ENCODE measurements at places on chromosomes 6 and 20.

GRCh38 chr6:146847426-146847825 is 248.7 kb downstream of the ADGB start:
- DNase-seq, result no peak

DNA sequence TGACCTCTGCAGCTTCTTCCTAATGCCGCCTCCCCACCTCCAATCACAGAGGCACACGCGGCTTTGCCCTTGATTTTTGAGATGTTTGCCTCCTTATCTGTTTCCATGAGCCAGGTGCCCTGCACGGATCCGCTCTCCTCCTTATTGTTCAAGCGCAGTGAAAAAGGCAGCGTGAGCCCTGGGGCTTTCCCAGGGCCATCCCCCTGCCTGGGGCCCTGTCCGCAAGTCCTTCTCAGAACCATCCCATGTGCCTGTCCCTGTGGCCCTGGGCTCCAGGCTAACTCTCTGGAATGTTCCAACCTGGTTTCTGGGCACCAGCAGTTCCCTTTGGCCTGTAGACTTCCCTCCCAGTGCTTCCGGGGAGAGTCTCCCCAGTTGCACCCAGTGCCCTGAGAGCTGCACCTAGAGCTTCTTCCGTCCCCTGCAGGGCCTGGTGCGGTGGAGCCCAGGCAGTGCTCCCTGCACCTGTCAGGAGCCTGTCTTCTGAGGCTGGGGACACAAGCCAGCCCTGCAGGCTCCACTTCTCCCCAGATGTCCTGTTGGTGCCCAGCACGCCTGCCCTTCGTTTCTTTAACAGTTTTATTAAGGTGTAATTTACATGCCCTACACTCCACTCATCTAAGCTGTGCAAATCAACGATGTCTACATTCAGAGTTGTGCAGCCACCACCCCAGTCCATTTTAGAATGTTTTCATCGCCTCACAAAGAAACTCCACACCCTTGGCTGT is 330.3 kb downstream of the CDH4 start:
- no peak for DNase-seq

DNA sequence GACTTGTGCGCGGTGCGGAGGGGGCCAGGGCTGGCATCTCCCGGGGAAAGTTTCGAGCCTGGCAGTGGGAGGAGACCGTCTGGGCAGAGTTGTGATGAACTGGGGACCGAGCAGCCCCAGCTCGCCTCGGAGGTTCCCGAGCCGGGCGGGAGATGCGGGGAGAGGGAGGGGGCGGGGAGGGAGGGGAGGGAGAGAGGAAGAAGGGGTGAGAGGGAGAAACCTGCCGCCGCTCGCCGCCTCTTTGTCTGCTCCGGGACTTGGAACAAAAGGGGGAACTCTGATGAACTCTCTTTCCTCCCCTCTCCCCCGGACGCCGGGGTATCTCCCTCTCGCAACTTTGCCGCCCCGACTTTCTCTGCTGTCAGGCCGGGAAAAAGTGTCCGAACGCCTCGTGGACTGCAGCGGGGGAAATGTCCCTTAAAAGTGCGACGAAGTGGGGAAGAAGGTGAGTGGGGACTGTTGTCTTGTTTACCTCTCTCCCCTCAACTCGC is 72.7 kb downstream of the SOX4 start:
- no peak for DNase-seq

DNA sequence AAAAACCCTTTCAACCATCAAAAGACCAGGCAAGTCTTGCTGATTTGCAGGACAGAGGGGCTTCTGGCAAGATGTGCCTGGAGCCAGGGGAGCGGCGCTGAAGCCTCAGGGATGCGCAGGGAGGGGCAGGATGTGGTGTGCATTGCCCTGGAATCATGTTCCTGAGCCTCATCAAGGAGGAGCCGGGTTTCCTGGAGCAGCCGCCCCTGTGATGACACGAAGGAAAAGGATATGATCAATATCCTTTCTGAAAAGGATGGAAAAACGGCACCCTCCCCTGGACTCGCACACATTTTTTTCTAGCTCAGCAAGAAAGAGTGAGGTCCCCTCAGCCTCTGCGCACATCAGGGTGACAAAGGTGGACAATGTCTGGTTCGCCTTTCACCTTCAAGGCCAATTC is 173.1 kb upstream of the SSTR4 start:
- DNase-seq, result no peak

GRCh38 chr6:154536255-154536654 is 25.8 kb upstream of the CNKSR3 start:
- no peak for DNase-seq

DNA sequence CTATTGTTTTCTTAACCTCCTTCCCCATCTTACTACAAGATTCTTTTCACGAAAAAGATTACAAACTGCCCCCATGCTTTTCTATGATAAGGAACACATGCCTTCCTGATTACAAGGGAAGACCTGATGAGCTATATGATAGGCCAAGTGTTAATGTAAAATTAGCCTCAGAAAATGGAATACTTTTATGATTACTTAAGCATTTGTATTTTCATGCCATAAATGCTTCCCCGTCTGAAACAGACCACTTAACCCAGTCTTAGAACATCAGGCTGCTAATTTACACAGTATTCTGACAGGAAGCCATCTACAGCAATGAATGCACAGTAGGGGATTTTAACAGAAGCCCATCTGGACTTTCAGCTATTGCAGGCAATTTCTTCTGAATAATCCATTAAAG is 274.9 kb downstream of the HAO1 start:
- DNase-seq, result no peak

DNA sequence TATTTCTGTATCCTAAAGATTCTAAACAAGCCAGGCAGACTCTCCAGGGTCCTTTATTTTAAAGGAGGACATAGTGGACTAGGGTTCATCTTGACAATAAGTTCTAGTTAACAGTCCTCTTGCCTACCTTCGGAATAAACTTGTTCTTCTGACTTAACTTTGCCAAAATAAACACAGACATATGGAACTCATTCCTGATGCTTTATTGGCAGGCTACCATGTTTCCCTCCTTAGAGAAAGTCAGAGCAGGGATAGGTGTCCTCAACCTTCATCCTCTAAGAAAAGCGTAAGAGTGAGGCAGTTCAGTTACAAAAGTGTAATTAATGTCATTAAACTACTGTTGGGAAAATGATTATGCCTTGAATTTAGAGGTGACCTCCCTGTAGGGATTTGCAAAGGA is 46.9 kb upstream of the NRSN1 start:
- no peak for DNase-seq

DNA sequence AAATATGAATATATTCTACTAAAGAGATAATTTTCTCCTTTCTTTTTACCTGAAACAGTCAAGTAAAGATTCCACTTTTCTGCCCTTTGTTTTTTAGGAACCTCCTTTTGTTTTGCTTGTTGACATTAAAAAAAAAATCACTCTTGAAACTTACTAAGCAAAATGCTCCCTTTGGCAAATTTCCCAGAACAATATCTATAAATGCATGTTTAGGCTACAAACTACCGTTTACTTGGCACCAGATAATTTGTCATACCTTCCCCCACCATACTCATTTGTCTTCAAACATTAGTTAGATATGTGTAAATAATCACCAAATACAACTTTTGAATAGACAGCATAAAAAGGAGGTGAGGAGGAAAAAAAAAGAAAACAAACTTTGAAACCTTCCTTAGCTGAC is 604.7 kb downstream of the RFPL4B start:
- no peak for DNase-seq

- DNase-seq, result no peak
These were observed 65.4 kb downstream of the RPRD1B start for GRCh38 chr20:38098952-38099351.

GRCh38 chr6:15800841-15801617 is 138.2 kb upstream of the DTNBP1 start:
- DNase-seq, result no peak

DNA sequence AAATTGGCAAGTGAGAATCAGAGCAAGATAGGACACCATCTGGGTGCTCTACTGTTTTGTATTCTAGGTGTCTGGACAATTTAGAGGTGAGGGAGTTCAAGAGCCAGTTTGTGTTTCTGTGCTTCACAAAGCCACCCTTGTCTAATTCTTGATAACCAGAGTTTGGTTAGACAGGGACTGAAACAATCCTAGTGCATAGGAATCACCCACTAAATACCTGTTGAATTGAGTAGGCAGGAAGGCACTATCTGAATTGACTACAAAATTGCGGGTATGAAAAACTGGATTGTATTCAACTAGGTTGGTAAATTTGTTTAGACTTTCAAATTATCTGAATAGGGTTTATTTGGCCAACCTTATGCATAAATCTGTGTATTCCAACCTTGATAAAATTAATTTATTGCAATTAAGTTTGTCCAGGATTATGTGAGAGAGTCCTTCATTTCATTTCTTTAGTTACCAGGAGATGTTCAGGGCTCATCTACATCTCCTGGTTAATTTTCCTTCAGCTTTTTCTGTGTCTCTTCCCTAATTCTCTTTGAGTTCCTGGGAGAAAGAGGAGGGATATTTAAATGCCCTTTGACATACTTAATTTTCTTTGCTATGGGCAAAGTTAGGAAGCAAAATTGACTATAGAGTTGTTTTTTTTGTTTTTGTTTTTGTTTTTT is 1.7 kb downstream of the TPX2 start:
- DNase-seq, result no peak

DNA sequence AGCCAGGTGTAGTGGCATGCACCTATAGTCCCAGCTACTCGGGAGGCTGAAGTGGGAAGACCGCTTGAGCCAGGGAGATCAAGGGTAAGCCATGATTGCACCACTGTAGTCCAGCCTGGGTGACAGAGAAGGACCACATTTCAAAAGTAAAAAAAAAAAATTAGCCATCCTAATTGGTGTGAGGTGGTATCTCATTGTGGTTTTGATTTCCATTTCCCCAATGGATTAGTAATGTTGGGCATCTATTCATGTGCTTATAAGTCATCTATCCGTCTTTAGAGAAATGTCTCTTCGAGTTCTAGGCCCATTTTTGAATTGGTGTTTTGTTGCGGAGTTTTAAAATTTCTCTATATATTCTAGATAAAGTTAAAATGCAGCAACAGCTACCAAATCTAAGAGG is 21.7 kb downstream of the ABHD12 start:
- no peak for DNase-seq

DNA sequence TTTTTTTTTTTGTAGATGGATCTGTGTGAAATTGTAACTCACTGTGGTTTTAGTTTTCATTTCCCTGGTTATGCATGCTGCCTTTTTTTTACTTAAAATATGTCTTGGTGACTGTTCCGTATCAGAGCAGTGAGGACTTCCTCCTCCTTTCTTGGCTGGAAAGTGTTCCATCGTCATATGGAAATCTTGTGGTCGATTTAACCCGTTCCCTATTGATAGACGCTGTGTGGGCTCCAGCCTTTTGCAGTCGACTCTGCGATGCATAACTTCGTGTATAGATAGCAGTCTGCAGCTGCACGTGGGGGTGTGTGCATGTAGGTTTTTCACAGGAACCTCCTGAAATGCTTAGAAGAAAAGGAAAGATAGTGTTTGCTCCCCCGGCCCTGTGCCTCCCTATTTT is 28.1 kb upstream of the PNPLA1 start:
- no peak for DNase-seq

DNA sequence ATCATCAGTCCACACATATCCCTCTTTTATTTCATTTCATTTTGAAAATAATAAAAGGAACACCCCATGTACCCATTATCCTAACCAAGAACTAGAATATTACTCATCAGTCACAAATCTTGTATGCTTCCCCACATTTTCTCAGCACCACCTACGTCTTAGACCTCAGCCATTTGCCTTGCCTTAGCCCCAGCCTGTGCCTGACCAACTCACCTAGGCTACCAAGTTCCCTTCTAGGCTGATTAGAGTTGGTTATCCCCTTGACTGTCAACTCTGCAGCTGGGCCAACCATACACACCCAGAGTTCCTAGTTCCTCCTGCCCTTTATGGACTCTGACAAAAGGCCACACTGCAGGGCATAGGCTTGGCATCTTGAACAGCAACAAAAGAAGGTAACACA is 33.4 kb upstream of the IPCEF1 start:
- DNase-seq, result no peak

GRCh38 chr6:168397012-168397411 is 44.0 kb upstream of the SMOC2 start:
- no peak for DNase-seq

DNA sequence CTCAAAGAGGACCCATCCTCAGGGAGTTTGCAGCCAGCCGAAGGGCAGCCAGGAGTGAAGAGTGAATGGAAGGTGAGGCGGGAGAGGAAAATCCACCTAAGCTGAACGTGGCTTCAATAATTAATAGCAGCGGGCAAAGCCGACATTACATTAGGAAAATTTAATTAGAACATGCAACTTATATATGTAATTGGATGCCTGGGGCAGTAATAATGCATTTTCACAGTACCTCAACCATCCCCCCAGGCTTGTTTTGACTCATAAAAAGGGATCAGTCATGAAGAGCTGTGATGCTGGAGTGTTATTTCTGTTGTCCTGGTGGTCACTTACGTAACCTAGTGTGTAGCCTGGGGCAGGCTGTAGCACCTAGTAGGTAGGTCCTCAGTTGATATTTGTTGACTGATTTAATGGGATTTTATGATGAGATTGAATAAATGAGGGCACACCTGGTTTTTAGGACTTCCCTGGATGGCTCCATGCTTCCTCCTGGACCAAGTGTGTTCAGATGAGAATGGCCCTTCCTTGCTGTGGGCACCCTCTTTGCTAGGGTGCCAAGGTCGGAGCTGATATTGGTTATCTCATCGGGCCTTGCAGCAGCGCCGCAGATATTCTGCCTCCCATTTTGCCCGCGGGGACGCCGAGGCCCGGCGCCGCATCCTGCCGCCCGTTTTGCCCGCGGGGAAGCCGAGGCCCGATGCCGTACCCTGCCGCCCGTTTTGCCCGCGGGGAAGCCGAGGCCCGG is 128.8 kb downstream of the CDH26 start:
- no peak for DNase-seq

GRCh38 chr6:26156850-26157250 is 69.6 kb downstream of the HFE start:
- peak; percentile 76 for DNase-seq

DNA sequence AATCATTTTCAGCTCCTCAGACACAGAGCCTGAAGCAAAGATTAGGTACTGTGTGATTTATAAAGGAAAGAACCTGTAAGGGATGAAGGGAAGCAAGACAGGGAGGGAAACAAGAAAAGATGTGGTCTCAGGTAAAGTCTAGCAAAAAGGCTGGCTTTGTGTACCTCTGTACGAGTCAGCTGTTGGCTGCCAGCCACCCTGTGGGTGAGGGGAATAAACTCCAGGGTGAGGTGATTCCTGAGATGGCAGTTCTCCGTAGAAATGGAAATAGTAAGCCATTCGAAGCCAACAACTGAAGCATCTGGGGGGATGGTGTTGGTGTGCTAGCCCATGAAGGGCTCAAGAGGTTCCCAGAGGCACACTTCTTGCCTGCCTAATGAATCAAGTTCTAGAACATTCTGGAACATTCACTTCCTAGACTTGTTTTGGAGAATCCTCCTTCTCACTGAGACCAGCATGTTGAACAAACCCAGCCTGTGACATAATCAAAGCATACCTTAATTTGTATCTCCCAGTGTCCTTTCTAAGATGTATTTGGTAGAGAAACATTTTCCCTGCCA is 10.6 kb upstream of the TTPAL start:
- no peak for DNase-seq

GRCh38 chr6:42394881-42395620 is 56.7 kb downstream of the TRERF1 start:
- peak; percentile 38 for DNase-seq

GRCh38 chr20:33993576-33994221 is at the start of gene RALY:
TSS of gene RALY (plus strand) at chr20:33993911. CDS start at chr20:34072075, 78,164 bp downstream.
- peak; percentile 96 for DNase-seq

GRCh38 chr6:1399085-1399780 is 9.9 kb downstream of the FOXF2 start:
- no peak for DNase-seq
